ENCODE measurements at places on chromosomes 3 and 15. TPM values are rescaled to one million over a fixed set of nuclear protein-coding genes. Genes with fewer than 3 reads are reported as not detected.

Gene GPX1
- 114 TPM for total RNA-seq

DNA sequence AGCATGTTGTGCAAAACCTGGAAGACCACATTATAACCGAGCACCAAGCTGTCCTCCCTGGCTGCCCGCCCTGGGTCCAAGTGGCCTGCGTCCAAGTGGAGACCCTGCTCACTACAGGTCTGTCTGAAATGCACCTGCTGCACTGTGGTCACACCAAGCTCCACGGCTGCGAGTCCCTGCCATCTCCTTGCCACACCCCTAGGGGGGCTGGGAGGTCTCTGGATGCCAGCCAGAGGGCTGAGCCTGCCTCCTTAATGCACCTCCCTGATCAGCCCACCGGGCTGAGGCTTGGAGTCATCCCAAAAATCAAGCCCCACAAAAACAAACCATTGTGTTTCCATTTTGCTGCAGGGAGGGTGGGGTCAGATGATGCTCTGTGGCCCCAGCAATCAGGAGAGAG, 187.1 kb downstream of the MEGF11 start:
- no peak overlapping the region for H3K27ac ChIP-seq
- peaks cover 6% of the 10 kb centered on the region for H3K27me3 ChIP-seq
- H3K36me3 ChIP-seq: no peaks in the 10 kb centered on the region

Gene TLR9
- total RNA-seq: 0.22 TPM

Gene GOLGA8R
- 1.8 TPM for total RNA-seq

GRCh38 chr3:15633159-15633558, 31.6 kb downstream of the BTD start:
- H3K4me3 ChIP-seq: no peak overlapping the region
- no peak overlapping the region for H3K27ac ChIP-seq
- DNase-seq: no peak

GRCh38 chr15:94287794-94288246, 56.5 kb downstream of the MCTP2 start:
- no peaks in the 10 kb centered on the region for H3K4me1 ChIP-seq
- H3K27ac ChIP-seq: no peak overlapping the region
- DNase-seq: no peak
- H3K36me3 ChIP-seq: peaks cover 3% of the 10 kb centered on the region

Gene CACNA2D2
- 7.8 TPM for total RNA-seq

GRCh38 chr3:41716471-41716870, 245.4 kb downstream of the ULK4 start:
- H3K36me3 ChIP-seq: peaks cover 6% of the 10 kb centered on the region
- H3K4me1 ChIP-seq: peaks cover 12% of the 10 kb centered on the region
- H3K27me3 ChIP-seq: no peaks in the 10 kb centered on the region
- DNase-seq: no peak

DNA sequence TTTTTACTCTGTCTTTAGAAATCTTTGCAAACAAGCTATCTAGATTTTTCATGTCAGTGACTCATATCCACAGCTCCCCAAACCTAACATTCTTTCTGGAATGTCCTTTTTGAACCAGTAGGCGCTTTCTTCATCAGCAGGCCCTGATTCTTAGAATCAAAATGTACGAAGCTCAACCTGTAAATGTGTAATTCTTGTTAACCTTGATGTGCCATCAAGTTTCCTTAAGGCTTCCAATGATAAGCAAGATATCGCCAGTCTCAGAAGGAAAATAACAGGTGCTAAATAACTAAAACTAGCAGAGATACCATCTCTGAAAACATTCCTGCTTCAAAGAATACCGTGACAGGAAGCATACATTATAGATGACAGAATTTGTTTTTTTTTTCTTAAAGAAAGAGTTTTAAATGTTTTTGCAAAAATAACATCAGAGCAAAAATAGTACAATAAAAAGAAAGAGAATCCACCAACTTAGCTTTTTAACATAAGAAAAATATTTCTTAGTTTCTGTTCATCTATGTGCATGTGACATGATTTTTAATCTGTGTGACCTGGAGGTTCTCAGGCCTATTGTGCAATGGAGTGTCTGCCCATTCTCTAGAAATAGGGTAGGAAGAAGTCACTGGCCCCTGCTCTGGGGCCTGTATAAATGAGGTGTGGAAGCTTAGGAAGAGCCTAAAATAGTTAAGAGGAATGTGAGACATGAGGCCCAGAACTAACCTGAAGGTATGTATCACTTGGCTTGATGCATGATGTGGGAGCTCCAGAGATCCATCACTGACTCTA, 14.7 kb upstream of the SECISBP2L start:
- peak overlapping the region; percentile 82 for H3K27ac ChIP-seq
- no peak overlapping the region for H3K4me3 ChIP-seq
- no peaks in the 10 kb centered on the region for H3K36me3 ChIP-seq
- no peak for DNase-seq

- DNase-seq: no peak
- H3K36me3 ChIP-seq: no peaks in the 10 kb centered on the region
- peaks cover 3% of the 10 kb centered on the region for H3K27me3 ChIP-seq
These were observed 41.4 kb downstream of the ACSBG1 start for GRCh38 chr15:78192826-78193594.

DNA sequence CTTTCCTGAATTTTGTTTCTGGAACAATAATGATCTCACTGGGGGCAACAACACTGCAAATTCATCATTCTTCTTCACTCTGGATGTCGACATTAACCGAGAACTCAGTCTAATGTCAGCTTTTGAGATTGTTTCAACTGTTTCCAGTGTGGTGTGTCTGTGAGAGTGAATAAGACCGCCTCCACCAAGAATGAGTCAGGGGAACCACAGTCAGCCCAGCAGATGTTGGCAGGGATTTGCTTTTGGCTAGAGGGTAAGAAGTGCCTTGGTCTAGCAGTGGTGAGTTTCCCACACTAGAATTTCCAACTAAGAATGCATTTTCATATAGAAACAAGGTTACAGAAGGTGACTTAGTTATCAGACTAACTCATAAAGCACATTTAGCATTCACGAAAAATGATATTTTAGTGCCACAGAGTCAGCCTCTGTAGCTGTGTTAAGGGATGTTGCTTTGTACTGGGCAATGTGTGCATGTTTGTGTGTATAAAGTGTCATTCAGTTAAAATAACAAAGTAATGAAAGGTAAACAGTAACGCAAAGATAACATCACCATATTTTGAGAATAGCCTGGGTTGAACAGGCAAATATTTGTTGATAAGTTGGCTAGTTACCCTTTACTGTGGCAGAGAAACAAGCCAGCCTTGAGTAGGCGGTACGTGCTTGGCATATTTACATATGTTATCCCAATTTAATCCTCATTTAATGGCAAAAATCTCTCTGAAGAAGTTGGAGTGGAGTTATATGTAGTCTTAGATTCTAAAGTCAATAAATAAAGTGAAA, 33.8 kb downstream of the DRD3 start:
- no peak overlapping the region for H3K4me3 ChIP-seq
- peaks cover 13% of the 10 kb centered on the region for H3K4me1 ChIP-seq
- peaks cover 2% of the 10 kb centered on the region for H3K27me3 ChIP-seq
- H3K36me3 ChIP-seq: no peaks in the 10 kb centered on the region

DNA sequence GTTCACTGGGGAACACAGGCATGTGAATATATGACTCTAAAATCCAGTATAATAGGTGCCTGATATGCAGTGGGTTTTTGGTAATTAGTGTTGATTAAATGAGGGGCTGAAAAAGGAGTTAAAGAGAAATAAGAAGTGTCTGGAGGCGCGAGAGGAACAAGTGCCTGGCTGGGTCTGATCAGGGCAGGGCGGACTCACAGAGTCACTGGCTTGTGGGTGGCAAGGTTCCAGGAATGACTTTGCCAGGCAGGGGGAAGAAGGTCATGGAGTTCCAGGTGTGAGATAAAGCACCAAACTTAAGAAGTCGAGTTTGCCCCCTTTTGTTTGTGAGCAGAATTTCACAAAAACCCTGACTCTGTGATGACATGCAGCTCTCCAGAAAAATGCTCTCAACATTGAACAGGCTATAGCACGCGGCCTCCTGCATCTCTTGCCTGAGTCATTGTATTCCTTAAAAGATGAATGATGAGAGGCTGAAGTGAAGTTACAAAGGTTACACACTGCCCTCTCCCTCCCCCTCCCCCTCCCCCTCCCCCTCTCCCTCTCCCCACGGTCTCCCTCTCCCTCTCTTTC, 63.0 kb upstream of the LMCD1 start:
- DNase-seq: no peak
- H3K36me3 ChIP-seq: peaks cover 4% of the 10 kb centered on the region
- H3K4me3 ChIP-seq: no peak overlapping the region

Gene ANKDD1A
- 3.2 TPM for total RNA-seq

DNA sequence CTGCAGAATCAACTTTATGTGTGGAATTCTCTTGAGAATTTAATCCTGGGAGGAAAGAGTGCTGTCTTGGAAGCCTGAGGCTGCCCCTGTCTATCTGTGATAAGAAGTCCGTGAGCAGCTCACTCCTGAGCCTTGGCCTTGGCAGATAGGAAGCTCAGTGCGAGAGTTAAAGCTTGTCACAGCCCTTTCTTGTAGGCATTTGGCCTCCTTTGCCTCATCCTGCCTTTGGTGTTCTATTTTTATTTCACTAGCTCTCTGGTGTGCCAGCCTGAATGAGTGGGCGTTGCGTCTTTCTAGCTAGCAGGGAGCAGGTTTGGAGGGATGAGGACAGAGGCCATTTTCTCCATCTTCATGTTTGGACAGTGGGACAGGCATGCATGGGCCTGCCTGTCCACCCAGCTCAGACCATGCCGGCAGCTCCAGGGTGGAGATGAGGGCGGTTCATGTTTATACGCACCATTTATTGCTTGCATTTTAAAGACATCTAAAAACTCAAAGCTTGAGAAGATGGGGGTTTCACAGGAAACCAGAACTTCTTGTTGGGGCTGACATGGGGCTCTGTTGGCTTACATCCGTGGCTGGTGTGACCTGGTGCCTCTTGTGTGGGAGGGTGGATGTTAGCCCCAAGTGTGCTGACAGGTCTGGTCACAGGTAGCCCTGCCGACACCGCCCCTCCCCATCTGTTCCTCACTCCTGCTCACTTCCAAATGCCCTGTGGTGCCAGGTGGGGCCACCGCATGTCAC, 29.8 kb downstream of the IRAK2 start:
- H3K36me3 ChIP-seq: no peaks in the 10 kb centered on the region
- no peak for DNase-seq
- H3K27me3 ChIP-seq: no peaks in the 10 kb centered on the region
- peaks cover 21% of the 10 kb centered on the region for H3K4me1 ChIP-seq
- no peak overlapping the region for H3K4me3 ChIP-seq
- peak overlapping the region; percentile 43 for H3K27ac ChIP-seq
